Activated T-cell treated with anti-CD3 and anti-CD28 coated beads, Interleukin-2, amount 50 U/mL, for 72 hours (primary cell): ENCODE measurements at places on chromosomes 7 and 10. TPM values are rescaled to one million over a fixed set of nuclear protein-coding genes. Genes with fewer than 3 reads are reported as not detected.

GRCh38 chr7:30255064-30255769, 29.2 kb upstream of the ZNRF2 start:
- no peak for DNase-seq

DNA sequence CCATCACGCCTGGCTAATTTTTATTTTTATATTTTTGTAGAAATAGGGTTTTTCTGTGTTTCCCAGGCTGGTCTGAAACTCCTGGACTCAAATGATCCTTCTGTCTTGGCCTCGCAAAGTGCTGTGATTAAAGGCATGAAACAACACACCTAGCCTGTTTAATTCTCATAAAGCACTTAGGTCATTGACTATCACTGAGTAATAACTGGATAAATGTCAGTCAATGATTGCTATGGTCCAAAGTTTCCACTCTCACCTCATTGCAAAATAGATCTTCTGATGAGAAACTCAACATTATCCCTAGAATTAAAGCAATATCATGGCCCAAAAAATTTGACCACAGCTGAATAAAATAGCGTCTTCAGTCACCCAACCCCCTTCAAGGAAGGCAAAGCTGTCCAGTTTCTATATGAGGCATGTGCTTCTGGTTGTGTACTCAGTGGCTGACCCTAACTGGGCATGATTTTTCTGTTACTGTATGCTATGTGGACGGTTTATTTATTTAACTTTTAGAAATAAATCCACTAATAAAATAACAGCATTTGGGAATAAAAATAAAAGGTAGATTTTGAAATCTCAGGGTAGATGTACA, 86.5 kb upstream of the LRRN3 start:
- no peak for DNase-seq

Gene GJC3
- 1.7 TPM for total RNA-seq

Gene CCL26
- total RNA-seq = not detected
